Activated CD4-positive, alpha-beta T cell treated with anti-CD3 and anti-CD28 coated beads, Interleukin-10, Interleukin-2, amounts not matched to agents 100 ng/mL and 50 ng/mL, durations not matched to agents 16 hours and 8 hours (primary cell): ENCODE measurements at places on chromosomes 7 and 10.

- DNase-seq = no peak
Measured at GRCh38 chr10:65040796-65041195, 1519.6 kb downstream of the REEP3 start.

- no peak for DNase-seq
Measured at GRCh38 chr10:48192881-48193450, 81.5 kb downstream of the FRMPD2 start.

GRCh38 chr10:127162841-127163240 lies 33.5 kb downstream of the INSYN2A start:
- no peak for DNase-seq

- no peak for DNase-seq
Measured at GRCh38 chr10:23073527-23073926, 21.9 kb upstream of the MSRB2 start.

- DNase-seq = no peak
Measured at GRCh38 chr7:137343281-137343841, at the start of gene PTN. TSS of gene PTN (minus strand) at chr7:137343733. CDS start at chr7:137254973, 88,760 bp downstream.

DNA sequence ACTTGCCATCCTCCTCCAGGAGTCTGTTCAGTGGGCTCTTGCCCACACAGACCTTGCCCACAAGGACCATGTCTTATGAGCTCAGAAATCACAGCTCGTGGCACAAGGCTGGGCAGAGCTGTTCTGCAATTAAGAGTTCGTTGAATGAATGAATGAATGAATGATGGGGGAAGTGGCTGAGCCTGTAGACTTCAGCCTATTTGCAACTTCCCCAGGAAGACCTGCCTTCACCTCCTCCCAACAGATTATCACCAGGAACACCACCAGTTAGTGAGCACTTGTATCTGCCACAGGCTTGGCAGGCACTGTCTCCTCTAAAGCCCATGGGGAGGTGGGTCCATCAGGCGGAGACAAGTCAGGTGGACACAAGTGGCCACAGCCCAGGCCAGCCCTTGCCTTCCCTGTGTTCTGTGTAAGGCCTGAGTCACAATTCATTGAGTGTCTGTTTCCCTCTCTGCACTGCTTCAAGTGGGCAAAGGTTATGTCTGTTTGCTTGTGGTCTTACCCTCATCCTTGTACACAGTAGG lies 1.8 kb upstream of the FGF8 start:
- no peak for DNase-seq
